ENCODE measurements at places on chromosomes 7 and 10.

- DNase-seq, result no peak
Measured at GRCh38 chr10:28429573-28430216, 103.2 kb upstream of the WAC start.

- DNase-seq, result peak; percentile 69
Measured at GRCh38 chr10:45000752-45001380, at the start of gene ZNF22. ZNF22 (plus strand) TSS chr10:45000923; CDS start chr10:45003369, 2,446 bp downstream.

DNA sequence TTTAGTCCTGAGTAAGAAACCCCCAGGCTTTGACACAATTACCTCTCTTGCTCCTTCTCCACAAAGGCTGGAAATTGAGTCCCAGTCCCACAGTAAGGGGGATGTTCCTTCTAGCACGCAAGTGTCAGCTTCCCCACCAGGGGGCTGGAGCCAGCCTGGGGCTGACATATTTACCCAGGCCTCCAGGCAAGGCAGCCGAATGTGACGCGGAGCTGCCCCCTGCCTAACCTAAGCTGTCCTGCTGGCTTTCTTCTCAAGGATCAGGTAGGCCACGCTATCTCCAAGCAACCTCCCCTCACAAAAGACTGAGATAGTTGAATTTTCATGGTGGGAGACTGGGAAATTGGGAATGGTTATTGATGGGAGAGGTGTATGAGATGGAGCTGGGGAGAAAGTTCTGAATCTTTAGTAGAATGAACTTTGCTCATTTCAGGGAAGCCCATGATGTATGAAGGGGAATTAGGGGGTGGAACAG lies 19.2 kb upstream of the BMPER start:
- DNase-seq, result no peak

DNA sequence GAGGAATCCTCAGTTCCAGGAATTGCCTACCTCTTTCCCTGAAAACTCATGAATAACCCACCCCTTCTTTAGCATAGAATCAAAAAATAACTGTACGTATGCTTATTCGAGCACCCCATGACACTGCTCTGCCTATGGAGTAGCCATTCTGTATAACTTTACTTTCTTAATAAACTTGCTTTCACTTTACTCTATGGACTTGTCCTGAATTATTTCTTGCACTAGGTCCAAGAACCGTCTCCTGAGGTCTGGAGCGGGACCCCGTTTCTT lies 11.1 kb downstream of the CCL24 start:
- no peak for DNase-seq

GRCh38 chr7:37578350-37578749 lies 105.2 kb upstream of the GPR141 start:
- DNase-seq, result no peak

- DNase-seq, result no peak
Measured at GRCh38 chr10:6694447-6695140, 114.5 kb upstream of the PRKCQ start.

- no peak for DNase-seq
Measured at GRCh38 chr7:32591938-32592337, 96.6 kb downstream of the AVL9 start.

DNA sequence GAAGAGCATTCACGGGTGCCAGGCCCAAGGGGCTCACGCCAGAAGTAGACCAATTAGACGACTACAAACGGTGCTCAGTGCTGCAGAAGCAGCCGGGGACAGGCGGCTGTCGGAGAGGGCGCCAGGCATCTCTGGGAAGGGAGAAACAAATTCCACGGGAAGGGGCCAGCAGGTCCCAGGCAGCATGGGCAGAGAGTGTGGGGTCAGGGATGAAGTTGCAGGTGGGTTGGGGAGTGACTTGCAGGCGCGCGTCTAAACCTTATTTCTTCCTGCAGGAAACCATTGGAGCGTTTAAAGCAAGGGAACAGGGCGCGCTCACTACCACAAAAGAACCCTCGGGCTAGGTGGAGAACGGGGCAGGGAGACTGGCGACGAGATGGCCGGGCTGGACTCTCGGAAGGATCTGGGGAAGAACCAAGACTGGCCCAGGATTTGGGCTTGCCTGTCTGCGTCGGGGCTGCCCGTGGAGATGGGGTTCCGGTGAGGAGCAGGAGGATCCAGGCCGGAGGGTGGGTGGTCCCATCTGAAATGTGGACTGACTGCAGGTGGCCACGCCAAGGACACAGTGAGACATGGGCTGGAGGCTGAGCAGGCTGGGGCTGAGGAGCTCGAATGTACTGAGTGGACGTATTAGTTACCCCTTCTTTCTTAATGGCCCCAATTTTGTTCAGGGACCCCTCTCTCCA lies 116.3 kb upstream of the DIP2C start:
- DNase-seq, result no peak

Measured in activated gamma-delta T cell treated with anti-CD3 and anti-CD28 coated beads, Interleukin-2, amount 50 U/mL, for 16 hours (primary cell).